ENCODE measurements at places on chromosomes 3 and 15. TPM values are rescaled to one million over a fixed set of nuclear protein-coding genes. Genes with fewer than 3 reads are reported as not detected.

CDC25A gene
- 37.6 TPM for total RNA-seq

IGSF11 gene
- total RNA-seq, result not detected

DLEC1 gene
- total RNA-seq, result 0.18 TPM

SEMA3F gene
- total RNA-seq, result 0.54 TPM

FHIT gene
- 37.0 TPM for total RNA-seq

CCK gene
- not detected for total RNA-seq

NOX5 gene
- total RNA-seq, result 0.23 TPM

Measured in activated naive CD4-positive, alpha-beta T cell treated with anti-CD3 and anti-CD28 coated beads, Interleukin-2, amount 50 U/mL, for 72 hours (primary cell).